ENCODE measurements at places on chromosomes 3 and 15.

DNA sequence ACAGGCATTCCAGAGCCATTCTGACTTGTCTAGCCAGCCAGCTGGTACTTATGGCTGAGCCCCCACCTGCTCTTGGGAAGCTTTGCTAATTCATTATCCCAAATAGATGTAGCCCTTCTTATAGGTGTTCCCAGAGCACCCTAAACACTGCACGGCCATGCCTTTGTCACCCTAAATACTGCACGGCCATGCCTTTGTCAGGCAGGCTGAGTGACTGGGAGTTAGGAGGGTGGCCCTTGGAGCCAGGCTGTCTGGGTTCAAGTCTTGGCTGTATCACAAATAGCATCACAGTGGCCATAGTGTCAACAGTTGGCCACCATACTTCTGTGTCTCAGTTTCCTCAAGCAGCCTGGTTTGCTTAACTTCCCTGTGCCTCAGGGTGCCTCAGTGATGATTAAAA is 292.3 kb downstream of the ADAMTS17 start:
- no peak for DNase-seq

GRCh38 chr15:64699751-64700388 is 75.5 kb downstream of the RBPMS2 start:
- DNase-seq = no peak

GRCh38 chr3:123318374-123318773 is 116.6 kb downstream of the SEC22A start:
- DNase-seq = no peak

DNA sequence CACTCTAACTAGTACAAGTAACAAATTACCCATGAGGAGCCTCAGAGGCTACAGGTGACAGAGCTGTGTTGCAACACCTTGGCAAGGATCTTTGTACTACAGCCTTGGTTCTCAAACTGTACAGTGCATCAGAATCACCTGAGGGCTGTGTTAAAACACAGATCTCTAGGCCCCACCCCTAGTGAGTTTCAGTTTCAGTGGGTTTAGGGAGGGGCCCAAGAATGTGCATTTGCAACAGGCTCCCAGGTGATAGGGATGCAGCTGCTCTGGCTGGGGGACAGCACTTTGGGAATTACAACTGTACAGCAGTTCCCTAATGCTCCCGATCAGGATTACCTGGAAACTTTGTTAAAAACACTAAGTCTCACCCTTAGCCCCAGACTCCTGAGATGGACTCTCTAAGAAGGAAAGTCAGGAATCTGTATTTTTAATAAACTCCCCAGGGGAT is 66.1 kb upstream of the NR2F2 start:
- DNase-seq = no peak

DNA sequence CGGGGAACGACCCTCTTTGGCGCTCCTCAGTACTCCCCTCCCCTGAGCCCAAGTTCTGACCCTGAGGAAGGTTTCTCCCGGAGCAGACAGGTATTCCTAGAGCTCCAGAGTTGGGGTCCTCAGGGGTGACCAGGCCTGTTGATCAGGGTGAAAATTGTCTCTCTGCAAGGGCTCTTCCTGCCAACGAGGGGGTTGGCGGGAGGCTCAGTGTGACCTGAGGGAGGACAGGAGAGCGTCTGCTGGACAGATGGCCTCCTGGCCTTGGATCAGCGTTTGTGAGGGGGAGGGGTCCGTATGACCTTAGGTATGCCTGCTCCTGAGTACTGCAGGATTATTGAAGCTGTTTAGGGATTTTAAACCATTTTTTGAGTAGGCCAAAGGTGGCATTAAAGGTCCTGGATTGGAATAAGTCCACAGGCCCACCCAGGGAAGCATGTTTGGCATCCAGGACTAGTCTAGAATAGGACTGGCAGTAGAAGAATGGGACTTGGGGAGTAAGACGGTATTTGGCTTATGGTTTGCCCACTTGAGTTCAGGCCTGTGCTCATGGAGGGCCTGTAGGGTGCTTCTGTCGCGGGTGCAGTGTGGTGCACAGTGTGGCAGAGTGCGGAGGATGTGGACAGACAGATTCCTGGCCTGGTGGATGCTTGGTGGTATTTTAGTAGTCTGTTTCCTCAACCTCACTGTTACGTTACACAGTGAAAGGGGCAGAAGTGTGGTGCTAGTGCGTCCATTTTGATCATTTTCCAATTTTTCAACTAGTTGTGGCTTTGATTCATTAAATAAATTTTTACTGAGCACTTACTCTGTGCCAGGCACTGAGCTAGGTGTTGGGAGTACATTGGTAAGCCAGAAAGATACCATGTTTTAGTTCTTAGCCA is 959 bp downstream of the ZNF592 start:
- DNase-seq = peak; percentile 19

- peak; percentile 12 for DNase-seq
Observed at GRCh38 chr15:86231864-86232721, 152.4 kb downstream of the AGBL1 start.

DNA sequence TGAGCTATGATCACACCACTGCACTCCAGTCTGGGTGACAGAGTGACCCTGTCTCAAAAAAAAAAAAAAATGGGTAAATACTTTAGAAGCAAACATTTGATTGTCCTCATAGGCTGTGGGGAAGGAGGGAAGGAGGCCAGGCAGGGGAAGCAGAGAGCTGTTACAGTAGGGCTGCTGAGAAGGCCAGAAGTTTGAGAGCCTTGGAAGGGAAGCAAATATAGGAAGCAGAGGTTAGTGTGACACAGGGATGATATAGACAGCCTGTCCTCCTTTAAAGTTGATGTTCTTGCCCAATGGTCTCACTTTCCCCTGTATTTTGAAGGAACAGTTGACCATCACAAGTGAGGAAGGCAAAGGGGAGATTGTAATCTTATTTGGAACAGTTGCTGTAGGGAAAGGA is 5.3 kb upstream of the ALPK3 start:
- no peak for DNase-seq

- peak; percentile 38 for DNase-seq
Observed at GRCh38 chr15:40358471-40359353, 693 bp downstream of the DISP2 start.

DNA sequence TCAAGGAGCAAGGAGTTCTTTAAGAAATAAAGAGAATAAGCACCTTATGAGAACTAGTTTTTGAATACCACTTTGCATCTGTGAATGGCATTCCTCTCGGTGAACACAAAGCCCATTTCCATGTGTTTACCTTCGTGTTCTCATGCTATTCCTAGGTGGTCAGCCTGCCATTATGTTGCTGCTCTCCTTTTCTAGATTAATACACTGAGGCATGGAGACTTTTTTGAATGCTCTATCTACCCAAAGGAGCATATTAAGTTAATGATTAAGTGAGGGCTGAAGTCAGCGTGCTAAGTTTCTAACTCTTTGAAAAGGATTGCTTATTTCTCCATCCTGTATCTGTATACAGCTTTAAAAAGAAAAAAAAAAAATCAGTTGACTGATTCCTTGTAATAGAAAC is 394.5 kb downstream of the MECOM start:
- DNase-seq = no peak

DNA sequence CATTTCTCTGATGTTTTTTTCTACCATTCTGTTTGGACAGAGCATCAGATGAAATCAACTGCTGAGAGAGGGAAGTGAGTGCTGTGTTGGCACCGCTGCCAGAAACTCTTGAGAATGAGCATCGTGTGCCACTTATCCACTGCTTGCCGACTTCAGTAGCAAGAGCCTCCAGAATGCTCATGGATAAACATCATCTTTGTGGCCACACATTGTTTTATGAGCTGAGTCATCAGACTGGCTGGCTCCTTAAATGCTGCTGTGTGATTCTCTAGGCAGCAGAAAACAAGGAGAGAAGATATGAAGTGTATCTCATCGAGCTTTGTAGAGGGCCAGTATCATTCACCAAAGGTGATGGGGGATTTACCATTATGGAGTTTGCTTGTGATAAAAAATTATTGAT is 3.4 kb upstream of the DOCK3 start:
- DNase-seq = no peak

DNA sequence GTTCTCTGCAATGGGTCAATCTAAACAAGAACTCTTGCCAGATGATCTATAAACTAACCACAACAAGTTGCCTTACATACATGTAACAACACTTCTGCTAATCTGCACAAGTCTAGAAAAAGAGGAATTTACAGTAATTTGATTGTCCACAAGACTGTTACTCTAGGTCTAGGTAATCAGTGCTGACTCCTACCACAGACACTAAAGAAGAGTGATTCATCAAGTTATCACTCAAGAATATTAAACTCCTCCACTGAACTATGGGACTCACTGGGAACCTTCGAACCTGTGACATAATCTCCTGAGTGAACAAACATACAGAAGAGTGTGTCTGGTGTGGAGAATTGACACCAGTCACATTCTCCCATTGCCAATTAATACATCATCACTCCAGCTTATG is 138.3 kb downstream of the ANXA2 start:
- no peak for DNase-seq

Data from activated T-cell treated with anti-CD3 and anti-CD28 coated beads, Interleukin-2, amount 50 U/mL, for 4 hours (primary cell).